ENCODE measurements at places on chromosomes 6 and 20.

DNA sequence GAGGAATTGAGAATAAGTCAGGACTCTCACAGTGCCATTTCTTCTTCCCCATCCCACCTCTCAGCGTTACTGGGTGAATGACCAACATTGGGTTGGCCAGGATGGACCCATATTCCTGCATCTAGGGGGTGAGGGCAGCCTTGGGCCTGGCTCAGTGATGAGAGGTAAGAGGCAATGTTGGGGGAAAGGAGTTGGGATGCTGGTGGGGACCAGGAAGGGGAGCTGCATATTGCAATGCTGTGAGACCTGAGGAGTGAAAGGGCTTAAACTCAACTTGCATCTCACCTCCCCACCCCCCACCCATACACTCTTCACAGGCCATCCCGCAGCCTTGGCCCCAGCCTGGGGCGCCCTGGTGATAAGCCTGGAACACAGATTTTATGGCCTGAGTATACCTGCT lies 1.3 kb downstream of the PRSS16 start:
- no peak for DNase-seq
- H3K27me3 ChIP-seq, result peaks cover 73% of the 10 kb centered on the region
- H3K27ac ChIP-seq, result no peak overlapping the region
- H3K4me1 ChIP-seq, result peaks cover 10% of the 10 kb centered on the region
- no peak overlapping the region for H3K4me3 ChIP-seq

GRCh38 chr6:30322527-30323501 lies 3.9 kb upstream of the TRIM39 start:
- peaks cover 9% of the 10 kb centered on the region for H3K4me1 ChIP-seq
- peaks cover 5% of the 10 kb centered on the region for H3K36me3 ChIP-seq
- H3K27me3 ChIP-seq, result no peaks in the 10 kb centered on the region
- H3K27ac ChIP-seq, result no peak overlapping the region
- peak; percentile 65 for DNase-seq
- H3K4me3 ChIP-seq, result peak overlapping the region; percentile 46

GRCh38 chr6:68497927-68498326 lies 137.2 kb upstream of the ADGRB3 start:
- DNase-seq, result no peak
- H3K27ac ChIP-seq, result no peak overlapping the region
- no peaks in the 10 kb centered on the region for H3K4me1 ChIP-seq

GRCh38 chr6:33192105-33192646 lies at the start of gene COL11A2:
Gene COL11A2, minus strand, starts transcription at chr6:33192467. Its CDS starts 227 bp downstream, at chr6:33192240.
- H3K4me3 ChIP-seq, result peak within 1 kb of the TSS; percentile 74
- no peak within 1 kb of the TSS for H3K27ac ChIP-seq
- no peak for DNase-seq
- peaks cover 22% of the 10 kb centered on the region for H3K4me1 ChIP-seq
- H3K27me3 ChIP-seq, result peaks cover 43% of the 10 kb centered on the region

DNA sequence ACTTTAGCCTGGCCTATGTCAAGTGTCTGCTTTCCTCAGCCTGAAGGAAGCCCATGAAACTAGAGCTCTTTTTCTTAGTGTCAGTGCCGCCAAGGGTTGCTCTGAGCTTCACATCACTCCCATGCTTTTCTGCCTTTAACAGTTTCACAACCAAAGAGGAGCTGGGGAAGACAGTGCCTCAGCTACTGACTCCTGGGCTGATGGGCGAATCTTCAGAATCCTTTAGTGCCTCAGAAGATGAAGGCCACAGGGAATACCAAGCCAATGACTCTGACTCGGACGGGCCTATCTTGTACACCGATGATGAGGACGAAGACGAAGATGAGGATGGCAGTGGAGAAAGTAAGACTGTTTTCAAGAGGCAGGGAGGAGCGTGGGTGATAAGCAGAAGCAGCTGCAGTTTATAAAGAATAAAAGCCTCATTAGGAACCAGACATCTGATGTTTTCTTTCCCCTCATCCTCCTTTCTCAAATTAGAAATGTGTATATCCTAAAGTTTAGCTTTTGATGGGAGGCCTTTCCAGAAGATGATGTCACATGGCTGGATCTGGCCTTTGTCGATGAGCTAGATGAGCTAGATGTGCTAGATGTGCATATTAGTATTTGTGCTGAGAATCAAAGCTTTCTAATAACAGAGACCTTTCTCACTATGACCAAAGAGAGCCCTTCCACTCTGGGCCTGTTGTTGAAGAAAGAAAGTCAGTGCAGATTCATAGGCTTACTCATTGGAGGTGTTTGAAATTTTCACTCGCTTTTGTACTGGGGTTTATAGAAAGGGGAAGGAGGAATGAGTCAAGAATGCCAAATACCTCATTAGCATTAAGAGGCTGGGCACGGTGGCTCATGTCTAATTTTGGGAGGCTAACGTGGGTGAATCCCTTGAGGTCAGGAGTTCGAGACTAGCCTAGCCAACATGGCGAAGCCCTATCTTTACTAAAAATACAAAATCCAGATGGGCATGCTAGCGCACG lies 70.7 kb upstream of the LTV1 start:
- no peak for DNase-seq
- H3K27me3 ChIP-seq, result no peaks in the 10 kb centered on the region
- H3K4me1 ChIP-seq, result no peaks in the 10 kb centered on the region
- peaks cover 10% of the 10 kb centered on the region for H3K36me3 ChIP-seq

DNA sequence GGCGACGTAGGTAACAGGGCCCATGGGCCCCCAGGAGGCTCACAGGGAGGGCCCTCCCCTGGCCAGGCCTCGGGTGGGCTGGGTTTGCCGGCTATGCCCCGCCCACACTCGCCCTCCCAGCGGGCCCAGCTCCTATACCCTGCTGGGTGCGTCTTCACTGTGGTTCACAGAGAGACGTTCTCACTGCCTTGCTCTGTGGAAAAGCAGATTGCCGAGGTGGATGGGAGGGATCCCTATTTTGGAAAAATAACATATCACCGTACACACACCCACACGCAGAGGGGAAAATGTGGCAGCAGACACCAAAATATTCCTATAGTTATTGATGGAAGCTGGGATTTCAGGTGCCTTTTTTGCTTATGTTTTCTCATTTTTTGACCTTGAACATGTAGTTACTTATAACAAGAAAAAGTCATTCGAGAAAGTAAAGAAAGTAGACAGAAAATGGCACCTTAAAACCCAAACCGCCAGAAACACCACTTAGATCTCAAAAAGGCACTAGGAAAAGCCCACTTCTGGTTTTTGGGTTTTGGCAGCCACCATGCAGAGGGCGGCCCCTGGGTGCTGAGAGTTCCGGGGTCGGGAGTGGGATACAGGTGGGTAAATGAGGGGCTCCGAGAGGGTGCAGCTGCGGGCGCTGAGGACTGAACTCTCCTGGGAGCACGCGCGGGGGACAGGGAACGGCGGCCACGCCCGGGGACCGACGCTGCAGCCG lies 49.4 kb downstream of the TMEM242 start:
- DNase-seq, result peak; percentile 54
- peaks cover 14% of the 10 kb centered on the region for H3K4me1 ChIP-seq
- no peak overlapping the region for H3K27ac ChIP-seq
- H3K36me3 ChIP-seq, result no peaks in the 10 kb centered on the region

DNA sequence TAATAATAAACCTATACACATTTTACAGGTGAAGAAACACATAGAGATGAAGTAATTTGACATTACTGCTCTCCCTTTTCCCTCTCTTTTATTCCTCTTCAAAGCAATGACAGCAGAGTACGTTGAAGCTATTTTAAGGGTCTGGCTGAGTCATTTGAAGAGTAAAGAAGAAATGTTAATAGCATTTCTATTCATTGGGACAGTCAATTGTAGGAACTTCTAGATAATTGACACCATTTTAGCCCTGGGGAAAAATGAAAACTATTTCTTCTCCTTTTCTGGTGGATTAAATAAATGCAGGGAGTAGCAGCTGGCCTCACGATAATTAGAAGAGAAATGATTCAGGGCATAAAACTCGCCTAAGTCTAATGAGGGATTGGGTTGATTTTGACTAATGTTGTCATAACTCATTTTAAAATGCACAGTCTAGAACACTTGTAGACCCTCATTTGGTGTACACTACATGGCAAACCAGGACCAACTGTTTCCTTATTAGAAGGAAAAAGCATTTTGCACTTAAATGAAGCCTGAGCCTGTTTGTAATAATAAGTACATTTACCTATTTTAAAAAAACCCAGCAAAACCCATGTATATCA lies 48.1 kb downstream of the RIPOR2 start:
- no peak overlapping the region for H3K4me3 ChIP-seq
- no peaks in the 10 kb centered on the region for H3K4me1 ChIP-seq
- H3K36me3 ChIP-seq, result no peaks in the 10 kb centered on the region

DNA sequence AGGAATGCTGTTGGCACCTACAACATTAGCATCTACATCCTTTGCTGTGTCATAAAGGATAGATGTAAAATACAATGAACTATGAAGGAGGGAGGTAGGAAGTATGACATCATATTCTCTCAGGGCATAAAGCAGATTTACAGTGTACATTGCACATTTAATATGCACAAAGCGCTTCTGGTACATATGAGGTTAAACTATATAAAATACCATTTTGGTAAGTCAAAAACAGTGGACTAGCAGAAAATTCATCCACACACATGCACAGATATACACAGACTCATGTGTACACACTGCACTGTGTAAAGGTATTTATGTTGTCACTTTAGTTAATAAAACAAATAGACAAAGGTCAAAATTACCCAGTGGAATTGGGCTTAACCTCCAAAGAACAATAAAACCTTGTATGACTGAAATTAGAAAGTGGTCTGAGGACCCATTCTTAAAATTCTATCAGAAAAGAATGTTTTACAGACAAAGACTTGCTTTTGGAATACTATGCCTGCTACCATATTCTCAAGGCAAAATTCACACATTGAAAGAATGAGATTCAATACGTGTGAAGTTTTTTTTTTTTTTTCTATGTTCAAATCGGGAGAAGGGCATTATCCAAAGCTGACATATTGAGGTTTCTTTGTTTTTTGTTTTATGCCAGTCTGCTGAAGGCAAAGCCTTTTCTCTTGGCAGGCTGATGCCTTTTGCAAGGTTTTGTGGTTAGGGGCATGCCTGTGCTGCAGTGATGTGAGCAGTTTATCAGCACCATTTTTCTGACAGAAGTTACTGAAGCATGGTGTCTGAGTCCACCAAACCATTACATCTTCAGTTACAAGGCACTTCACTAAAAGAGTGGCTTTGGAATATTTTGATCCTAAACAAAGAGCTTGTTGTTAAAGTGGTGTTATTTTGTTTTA lies 199.0 kb downstream of the PLCB1 start:
- H3K4me3 ChIP-seq, result no peak overlapping the region
- DNase-seq, result no peak
- H3K4me1 ChIP-seq, result peaks cover 2% of the 10 kb centered on the region
- H3K27ac ChIP-seq, result peak overlapping the region; percentile 64
- no peaks in the 10 kb centered on the region for H3K36me3 ChIP-seq

DNA sequence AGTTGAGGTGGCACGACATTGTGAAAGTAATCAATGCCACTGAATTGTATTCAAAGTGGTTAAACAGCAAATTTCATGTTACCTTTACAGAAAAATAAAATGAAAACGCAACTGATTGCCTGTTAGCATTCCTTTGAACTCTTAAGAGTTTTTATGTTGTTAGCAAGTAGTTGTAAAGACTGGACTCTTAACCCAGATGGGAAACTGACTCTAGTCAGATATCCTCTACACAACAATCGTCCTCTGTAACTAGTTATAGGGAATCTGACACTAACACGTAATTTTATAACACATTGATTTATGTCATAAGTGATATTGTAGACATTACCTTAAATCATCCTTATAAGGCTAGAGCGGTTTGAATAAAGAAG lies 3.0 kb upstream of the FBXO9 start:
- H3K4me3 ChIP-seq, result no peak overlapping the region
- H3K4me1 ChIP-seq, result peaks cover 2% of the 10 kb centered on the region
- H3K36me3 ChIP-seq, result no peaks in the 10 kb centered on the region
- no peaks in the 10 kb centered on the region for H3K27me3 ChIP-seq

- no peaks in the 10 kb centered on the region for H3K36me3 ChIP-seq
- DNase-seq, result no peak
- H3K4me1 ChIP-seq, result no peaks in the 10 kb centered on the region
- H3K27me3 ChIP-seq, result no peaks in the 10 kb centered on the region
- H3K4me3 ChIP-seq, result no peak overlapping the region
These were observed 39.1 kb downstream of the NRN1 start for GRCh38 chr6:5967594-5967993.
